ENCODE measurements at places on chromosomes 7 and 10.

- peak; percentile 82 for DNase-seq
Observed at GRCh38 chr7:2821161-2821841, 22.8 kb downstream of the GNA12 start.

DNA sequence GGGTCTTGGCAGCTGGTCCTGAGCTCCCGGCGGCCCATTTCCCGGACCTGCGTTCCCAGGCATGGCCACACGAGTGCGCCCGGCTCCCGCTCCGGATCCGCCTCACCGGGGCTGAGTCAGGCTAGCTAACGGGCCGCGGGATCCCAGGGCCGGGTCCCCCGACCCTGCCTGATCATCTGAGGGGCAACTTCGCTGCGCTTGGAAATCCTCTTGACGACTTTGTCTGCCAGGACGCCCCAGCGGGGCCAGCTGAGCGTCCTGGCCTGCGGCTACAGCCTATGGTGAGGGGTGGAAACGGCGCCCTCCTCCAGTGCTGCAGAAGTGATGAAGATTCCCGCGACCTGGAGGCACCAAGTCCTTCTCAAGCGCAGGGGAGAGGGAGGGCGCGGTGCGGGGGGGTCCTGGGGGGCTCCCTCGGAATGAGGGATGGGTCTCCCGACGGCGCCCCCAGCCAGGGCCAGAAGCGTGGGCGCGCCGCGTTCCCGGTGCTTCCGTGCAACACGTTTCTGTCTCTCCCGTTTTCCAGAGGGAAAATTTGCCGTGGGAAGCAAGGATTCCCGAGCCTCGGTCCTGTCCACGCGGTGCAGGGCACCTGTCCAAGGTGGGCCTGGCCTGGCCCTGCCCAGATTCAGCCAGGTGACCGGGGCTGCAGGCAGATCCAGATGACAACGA is 212.4 kb downstream of the CCSER2 start:
- DNase-seq = no peak

- no peak for DNase-seq
Observed at GRCh38 chr10:84135836-84136235, 3.5 kb upstream of the GHITM start.

- no peak for DNase-seq
Observed at GRCh38 chr10:128950916-128951275, 516.1 kb upstream of the MGMT start.

- no peak for DNase-seq
Observed at GRCh38 chr10:79610601-79611191, at the start of gene SFTPA1. SFTPA1 (plus strand) TSS chr10:79610939; CDS start chr10:79611826, 887 bp downstream.

DNA sequence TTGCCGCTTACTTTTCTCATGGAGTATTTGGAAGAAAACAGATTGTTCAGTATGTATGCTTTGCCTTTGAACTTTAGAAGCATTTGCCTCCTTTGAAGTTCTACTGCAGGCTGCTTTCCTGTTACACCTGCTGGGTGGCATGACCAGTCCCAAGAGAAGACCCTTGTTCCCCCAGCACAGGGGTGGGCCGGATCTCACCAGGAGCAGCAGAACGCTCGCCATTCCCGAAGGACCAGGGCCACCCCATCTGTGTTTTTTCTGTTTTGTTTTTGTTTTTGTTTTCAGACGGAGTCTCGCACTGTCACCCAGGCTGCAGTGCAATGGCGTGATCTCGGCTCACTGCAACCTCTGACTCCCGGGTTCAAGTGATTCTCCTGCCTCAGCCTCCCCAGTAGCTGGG is 493.6 kb downstream of the PTPRN2 start:
- no peak for DNase-seq

GRCh38 chr7:81159402-81159801 is 240.6 kb upstream of the SEMA3C start:
- no peak for DNase-seq

DNA sequence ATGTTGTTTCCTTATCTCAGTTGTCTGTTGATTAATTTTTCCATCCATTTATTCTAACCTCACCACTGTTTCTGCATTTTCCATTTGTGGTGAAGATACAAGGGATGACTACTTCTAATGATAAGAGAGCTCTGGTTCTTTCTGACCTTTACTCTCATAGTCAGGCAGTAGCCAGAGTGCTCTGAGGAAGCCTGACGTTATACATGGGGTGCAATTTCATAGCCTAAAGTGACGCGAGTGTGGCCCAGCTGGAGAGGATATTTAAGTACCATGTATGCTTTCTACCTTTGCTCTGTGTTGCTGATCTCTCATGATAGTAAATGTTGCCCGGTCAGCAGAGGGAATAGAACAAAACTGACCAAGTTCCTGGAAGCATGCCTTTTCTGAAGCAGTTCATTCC is 33.9 kb upstream of the CYCS start:
- DNase-seq = no peak

GRCh38 chr10:113097036-113097435 is 147.0 kb downstream of the TCF7L2 start:
- DNase-seq = no peak

GRCh38 chr10:7488418-7488829 is 77.6 kb upstream of the SFMBT2 start:
- no peak for DNase-seq

DNA sequence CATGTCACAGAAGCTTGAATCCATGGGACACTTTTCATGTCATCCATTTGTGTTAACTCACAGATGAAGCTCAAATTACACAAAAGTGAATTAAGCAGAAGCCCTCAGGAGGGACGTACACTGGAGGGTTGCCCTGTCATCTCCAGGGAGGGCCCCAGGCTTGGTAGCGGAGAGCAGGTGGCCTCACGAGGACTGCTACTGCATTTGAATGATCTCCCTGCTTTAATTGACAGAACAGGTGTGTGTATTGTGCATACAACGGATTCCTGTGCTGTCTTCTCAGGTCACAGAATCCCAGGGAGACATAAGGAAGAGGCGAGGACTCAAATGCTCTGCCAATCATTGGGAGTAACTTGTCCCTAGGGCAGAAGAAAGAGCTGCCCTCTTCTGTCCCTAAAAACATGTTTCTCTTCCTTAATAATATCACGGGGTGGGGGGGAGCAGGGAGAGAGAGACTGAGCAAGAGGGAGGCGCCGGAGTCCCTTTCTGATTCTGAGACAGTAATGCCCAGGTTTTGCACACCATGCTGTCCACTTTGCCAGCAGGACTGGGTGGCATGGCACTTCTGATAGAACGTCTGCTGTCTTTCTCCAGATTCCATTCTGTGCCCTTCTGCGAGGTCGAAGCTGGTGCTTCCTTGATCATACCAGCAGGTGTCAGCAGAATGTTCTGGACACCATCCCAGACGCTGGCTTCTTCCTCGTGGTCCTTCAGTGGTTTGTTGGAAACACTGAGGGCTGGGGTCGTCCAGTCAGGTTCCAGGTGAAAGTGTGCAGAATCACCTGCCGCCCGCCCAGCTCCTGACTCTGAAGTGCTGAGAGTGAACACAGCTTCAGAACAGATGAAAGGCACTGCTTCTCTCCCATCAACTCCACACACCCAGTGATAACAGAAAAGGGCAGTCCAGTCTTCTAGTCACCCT is 26.2 kb upstream of the RASGEF1A start:
- DNase-seq = no peak

Data from NCI-H1417 treated with DMSO at 0.1 percent for 48 hours (cell line).